Activated CD4-positive, CD25-positive, alpha-beta regulatory T cell (primary cell): ENCODE measurements at places on chromosomes 4 and X.

DNA sequence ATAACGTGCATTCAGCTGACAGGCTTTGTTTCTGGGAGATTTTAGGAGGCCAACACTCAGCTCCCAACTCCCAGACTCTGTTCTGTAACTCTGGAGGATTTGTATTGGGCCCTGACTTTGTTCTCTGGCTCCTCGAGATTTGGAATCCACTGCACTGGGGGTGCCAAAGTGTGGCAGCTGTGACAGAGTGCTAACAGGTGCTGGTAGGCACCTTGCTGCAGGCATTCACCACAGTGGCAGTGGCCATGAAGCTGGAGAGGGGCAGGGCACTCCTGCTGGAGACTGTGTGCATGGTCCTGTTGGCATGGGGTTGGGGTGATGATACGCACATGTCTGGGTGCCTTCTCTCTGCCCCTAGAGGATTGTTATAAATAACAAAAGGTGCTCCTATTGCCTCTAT is 1094.9 kb upstream of the SLIT2 start:
- no peak for DNase-seq

- DNase-seq: no peak
Measured at GRCh38 chr4:102321260-102321995, 23.9 kb downstream of the SLC39A8 start.

DNA sequence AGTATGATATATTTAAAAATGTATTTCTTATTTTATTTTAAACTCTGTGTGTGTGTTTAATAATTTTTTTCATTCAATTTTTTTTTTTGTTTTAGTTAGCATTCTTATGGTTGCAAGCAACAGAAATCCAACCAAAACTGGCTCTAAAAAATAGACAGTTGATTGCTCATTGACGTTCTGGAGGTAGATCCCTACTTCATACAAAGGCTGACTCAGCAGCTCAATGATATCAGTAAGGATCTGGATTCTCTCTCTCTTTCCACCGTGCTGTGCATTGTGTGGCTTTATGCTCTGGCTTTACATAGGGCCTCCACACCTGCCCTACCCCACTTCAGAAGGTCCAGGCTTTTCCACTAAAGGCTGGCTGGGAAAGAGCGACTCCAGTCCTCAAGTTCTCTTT is 117.8 kb downstream of the UCHL1 start:
- DNase-seq: no peak

DNA sequence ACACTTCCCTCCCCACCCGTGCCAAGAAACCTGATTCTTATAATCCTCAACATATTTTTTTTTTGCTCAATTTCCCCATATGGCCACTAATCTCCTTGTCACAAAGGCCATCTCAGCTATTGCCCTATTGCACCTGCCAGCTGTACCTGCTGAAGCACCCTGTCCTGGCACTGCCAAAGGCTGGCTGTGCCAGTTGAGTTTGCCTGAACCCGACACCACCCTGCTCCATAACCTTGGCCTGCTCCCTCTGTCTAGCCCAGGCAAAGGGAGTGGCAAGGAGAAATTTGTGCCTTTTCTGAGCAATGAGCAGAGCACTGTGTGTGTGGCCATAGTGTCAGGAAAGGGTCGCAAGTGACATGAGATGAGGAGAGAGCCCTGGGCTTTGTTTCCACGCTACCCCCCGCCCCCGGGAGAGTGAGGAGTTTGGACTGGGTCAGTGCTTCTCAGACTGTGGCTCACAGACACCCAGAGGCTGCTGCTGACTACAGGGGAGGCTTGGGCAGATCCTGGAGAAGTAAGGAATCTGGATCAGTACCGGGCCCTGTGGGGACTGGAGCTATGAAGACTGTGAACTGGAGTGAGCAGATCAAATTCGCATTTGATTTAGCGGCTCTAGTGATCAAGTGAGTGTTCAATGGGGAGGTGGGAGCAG is 42.2 kb upstream of the HMGB3 start:
- DNase-seq: no peak

GRCh38 chrX:44585866-44586265 is 43.2 kb upstream of the FUNDC1 start:
- DNase-seq: no peak

GRCh38 chrX:132433551-132433950 is 55.3 kb downstream of the MBNL3 start:
- no peak for DNase-seq

DNA sequence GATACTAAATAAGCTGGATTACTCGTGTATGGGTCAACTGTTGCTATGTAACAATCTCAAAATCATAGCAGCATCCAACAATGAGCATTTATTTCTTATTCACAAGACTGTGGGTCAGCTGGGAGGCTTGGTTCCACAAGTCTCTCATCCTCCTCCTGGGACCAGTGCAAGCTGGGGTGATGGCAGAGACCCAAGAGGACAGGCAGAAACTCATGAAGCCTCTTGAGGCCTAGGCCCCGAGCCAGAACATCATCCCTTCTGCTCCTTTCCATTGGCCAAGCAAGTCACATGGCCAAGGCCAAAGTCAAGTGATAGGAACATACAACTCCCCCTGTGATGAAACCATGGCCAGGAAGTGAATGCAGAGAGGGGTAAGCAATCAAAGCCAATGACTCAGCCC is 422.1 kb downstream of the BCOR start:
- no peak for DNase-seq

GRCh38 chrX:150334981-150335380 is 28.1 kb upstream of the MAMLD1 start:
- DNase-seq: no peak

DNA sequence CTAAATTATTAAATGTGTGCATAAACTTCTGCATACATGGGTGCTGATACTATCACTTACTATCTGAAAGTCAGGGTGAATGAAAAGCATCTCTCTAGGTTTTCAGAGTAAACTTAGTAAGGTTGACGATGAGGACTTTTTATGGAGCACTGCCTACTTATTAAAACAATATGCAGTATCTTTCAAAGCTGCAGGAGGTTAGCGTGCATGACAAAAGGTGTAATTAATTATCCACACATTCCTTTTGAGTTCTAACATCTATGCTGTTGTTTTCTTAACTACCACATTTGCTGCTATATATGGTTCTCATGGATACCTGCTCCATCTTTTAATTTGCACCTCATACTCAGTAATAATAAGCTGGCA is 256.2 kb downstream of the FSTL5 start:
- no peak for DNase-seq

GRCh38 chr4:80900908-80901307 is 129.6 kb upstream of the BMP3 start:
- no peak for DNase-seq

- no peak for DNase-seq
Measured at GRCh38 chr4:10704430-10704810, 19.9 kb upstream of the CLNK start.

DNA sequence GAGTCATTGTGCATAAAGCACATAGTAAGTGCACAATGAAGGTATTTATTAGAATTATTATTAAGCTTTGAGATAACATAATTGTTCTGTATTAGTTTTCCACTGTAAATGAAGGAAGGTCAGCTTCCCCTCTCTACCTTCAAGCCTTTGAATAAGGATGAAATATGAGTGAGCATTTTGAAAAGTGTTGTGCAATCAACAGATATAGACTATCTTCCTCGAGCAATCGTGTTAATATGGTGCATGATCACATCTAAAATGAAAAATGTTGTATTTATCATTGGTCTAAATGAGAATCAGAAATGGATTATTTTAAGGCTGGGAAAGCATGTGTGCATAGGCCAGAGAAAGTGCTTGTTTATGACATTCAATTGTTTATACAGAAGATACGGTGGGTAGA is 1474.6 kb upstream of the TENM3 start:
- no peak for DNase-seq

- DNase-seq: no peak
Measured at GRCh38 chr4:103457566-103457965, 259.4 kb upstream of the CENPE start.

DNA sequence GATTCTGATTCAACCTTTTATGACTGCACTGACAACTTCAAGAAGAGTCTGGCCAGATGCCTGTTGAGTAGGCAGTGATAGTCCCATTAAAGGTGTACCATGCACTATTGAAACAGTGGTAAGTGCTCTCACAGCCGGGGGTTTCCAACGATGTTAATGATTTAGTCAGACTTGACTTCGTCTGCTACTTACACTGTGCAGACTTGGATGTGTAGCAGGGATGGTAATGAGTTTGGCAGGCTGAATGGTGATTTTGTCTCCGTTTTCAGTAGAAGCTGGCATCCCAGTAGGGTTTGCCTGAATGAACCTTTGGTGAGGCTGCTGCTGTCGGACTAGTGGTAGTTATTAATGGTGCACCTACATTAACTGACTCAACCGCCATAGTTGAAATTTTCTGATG is 52.0 kb upstream of the TMSB15B start:
- DNase-seq: no peak

GRCh38 chr4:5890063-5890727 is 2.7 kb downstream of the CRMP1 start:
- no peak for DNase-seq
